ENCODE measurements at places on chromosomes 1 and 21.

DNA sequence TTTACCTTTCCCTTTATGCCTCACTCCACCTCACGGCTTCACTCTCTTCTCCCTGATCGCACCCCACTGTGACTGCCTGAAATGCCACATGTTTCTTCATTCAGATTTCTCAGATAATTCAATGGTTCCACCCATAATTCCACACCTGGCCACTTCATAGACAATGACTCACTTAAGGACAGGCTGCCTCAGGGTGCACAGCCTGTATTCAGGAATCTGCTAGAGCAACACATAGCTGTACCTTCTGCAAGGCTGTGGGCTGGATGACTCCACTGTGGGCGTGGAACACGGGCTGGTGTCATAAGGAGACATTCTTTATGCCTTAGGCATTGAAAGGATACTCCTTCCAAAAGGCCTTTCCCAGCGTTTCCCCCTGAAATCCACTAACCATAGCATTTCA lies 36.1 kb downstream of the L1TD1 start:
- peak; percentile 85 for DNase-seq

DNA sequence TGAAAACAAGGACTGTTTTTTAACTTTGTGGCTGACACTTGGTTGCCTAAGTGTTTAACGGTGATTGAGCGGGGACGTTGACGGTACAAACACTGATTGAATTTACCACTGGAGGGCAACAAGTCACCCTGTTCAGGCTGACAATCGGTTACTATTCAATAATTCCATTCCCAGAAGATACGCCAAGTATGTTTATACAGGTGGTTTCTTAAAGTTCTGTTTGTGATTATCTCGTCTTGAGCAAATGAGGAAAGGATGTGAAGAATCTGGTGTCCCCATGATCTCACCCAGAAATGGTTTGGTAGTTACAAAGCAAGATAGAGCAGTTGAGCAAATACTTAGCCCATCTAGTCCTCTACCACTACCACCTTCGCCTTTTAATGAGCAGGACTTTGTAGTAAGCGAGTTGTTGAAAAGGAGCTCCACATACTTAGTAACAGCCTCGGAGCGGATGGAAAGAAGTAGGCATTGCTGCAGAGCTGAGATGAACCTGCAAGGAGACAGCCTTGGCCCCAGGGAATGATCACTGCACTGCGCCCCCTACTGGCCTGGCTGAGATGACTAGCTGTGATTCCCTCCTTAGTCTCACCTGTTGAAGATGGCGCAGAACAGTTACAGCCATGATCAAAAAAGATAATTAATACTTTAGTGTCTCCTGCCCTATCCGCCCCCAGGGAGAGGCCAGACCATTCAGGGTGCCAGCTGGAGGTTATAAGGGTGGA lies 36.3 kb downstream of the IFNAR1 start:
- peak; percentile 77 for DNase-seq

DNA sequence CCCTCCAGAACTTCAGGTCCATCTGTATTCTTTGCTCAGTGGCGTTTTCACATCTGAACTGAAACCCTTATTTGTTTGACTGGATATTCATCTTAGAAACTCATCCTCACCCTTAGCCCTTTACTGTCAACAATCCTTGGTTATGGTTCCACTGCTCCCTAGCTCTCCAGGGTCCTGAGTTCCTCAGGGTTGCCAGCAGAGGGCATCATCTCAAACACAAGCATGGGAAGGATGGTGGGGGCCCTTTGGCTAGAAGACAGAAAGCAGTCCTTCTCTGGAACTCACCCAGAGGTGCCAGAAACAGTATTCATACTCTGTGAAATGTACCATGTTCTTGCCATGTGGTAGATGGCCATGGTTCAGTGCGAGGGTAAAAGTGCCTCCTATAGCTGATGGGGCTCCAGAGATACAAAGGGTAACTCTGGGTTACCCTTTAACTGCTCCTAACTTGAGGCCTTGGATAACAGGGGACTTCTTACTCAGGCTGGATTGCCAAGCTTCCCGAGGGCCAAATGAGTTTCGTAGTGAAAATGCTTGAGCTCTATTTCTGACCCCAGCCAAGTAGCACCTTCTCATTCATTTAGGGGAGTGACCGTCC lies 11.3 kb downstream of the NCSTN start:
- DNase-seq: peak; percentile 40

GRCh38 chr1:92505015-92505692 lies 18.4 kb upstream of the GFI1 start:
- no peak for DNase-seq

DNA sequence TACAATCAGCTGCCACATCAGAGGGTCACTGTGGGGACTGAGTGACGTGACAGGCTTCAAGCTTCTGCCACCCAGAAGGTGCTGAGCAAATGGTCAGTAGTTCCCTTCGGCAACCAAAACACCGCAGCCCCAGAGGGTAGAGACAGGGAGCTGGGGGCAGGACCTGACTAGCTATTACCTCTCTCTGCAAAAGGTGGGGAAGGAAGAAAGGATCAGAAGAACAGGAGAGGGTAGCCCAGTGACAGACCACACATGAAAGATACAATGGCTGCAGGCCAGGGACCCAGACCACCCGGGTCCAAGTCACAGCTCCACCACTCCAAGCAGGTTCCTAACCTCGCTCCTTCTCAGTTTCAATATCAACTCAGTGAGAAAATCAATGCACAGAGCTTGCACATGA lies 377.1 kb downstream of the NPHP4 start:
- DNase-seq: no peak

DNA sequence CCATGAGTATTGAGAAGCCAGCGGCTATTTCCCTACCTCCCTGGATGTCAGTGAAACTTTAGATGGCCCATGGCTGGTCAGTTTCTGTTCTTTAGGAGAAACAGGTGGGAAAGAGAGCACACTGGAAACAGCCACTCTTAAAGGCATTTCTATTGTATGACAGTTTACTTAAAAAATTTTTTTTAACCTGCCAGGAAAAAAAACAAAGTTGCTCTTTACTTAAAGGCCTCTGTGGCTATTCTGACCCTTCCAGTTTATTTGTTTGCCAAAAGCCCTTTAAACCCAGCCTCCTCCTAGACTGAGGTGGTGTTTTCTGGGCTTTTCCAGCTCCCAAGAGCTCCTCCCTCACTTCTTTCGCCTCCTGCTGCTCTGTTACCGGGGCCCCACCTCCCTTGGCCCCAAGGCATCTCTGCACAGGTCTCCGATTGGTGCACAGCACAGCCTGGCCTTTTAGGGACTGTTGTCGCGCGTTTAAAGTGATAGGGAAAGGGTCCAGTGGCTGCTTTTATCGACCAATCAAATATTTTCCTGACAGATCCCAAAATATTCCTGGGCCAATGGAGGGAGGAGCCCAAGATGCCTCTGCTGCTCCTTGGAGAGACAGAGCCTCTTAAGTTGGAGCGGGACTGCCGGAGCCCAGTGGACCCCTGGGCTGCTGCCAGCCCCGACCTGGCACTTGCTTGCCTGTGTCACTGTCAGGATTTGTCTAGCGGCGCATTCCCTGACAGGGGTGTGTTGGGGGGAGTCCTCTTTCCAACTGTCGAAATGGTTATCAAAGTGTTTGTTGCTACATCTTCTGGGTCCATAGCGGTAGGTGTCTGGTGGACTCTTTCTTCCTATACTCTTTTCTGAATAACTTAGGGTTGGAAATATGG lies at the start of gene SH3BGR:
Gene SH3BGR, plus strand, starts transcription at position 639 of the 875 bp plus-strand sequence. Its CDS starts 127 bp downstream, at position 766.
- no peak for DNase-seq

GRCh38 chr1:162908236-162908635 lies 47.3 kb upstream of the CCDC190 start:
- no peak for DNase-seq

DNA sequence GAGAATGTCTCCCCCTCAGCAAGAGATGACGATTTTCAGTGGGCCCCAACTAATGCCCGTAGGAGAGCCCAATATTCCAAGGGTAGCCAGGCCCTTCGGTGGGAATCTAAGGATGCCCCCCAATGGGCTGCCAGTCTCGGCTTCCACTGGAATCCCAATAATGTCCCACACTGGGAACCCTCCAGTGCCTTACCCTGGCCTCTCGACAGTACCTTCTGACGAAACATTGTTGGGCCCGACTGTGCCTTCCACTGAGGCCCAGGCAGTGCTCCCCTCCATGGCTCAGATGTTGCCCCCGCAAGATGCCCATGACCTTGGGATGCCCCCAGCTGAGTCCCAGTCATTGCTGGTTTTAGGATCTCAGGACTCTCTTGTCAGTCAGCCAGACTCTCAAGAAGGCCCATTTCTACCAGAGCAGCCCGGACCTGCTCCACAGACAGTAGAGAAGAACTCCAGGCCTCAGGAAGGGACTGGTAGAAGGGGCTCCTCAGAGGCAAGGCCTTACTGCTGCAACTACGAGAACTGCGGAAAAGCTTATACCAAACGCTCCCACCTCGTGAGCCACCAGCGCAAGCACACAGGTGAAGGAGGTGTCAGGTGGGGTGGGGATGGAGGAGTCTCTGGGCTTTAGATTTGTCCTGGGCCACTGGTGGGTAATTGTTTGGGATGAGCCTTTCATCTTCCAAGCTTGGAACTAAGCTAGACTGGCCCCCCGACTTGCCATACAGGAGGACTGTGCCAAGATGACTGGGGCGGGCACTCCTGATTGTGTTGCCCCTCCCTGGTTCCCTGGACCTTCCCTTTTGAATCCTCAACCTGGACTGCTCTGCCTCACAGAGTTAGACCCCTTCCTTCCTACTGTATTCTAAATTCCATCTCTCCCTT lies 11.2 kb downstream of the KLF17 start:
- no peak for DNase-seq

DNA sequence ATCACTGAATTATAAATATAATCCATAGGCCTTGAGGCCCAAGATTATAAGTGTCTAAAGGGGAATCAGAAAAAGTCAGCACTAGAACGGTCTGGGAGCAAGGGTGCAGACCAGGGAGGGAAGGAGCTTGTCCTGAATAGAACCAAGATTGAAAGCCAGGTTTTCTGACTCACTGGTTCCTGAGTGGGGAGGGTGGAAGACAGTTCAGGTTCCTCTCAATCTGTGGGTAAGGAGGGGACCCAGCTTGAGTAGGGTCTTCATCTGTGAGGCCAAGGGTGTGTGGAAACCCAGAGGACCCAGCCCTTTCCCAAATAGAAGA lies 842 bp downstream of the LENEP start:
- DNase-seq: no peak

- peak; percentile 25 for DNase-seq
These were observed 284.8 kb downstream of the HLX start for GRCh38 chr1:221164029-221164428.

DNA sequence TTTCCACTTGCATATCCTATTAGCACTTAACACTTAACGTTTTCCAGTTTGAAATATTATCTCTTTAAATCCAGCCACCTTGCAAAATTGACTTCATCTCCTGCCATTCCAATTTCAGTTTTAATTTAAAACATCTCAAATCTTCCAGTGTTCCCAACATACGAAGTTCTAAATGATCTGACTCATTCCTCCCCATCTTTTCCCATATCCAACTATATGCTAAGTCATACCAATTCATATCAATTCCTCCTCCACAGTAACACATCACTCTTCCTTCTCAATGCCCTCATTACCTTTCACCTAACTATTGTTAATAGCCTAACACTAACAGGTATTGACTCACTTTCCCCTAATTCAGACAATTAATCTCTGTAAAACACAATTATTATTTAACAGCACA lies 2.8 kb downstream of the PSMA5 start:
- DNase-seq: no peak
